ENCODE measurements at places on chromosomes 7 and 10.

- no peak for DNase-seq
Measured at GRCh38 chr10:125172694-125173093, 12.3 kb upstream of the CTBP2 start.

- DNase-seq: no peak
Measured at GRCh38 chr7:35508623-35509400, 186.1 kb downstream of the HERPUD2 start.

- no peak for DNase-seq
Measured at GRCh38 chr10:78339251-78339650, 305.6 kb downstream of the RPS24 start.

GRCh38 chr10:74029943-74030342, 32.0 kb downstream of the VCL start:
- DNase-seq: no peak

DNA sequence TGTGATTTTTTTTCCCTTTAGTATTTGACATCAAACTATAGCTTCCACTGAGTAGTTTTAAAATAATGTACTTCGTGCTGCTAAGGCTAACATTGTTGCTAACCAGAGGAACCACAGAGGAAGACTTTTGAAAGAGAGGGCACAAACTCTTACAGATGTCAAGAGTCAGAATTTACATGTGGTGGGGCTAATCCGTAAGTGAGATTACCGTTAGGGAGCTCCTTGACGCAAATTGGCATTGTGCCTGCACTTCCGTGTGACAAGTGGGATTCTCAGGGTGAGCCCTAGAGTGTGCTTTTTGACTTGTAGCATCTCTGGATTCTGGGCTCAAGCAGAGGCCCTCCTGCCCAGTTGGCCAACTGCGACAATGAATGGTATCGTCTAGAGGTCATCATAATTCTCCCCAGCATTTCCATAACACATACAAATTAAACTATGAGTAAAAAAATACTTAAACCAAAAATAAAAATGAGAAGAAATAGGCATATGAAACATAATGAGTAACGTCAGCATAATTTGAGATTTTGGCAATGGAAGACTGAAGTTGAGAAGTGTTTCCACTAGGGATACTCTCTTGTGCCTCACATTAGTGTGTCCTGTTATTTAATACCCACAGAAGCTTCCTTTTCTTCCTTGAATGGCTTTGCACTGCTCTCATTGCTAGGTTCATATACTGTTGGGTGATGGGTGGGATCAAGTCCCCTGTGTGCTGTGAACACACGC, 164.0 kb downstream of the SDK1 start:
- DNase-seq: no peak

GRCh38 chr10:79883986-79884385, 57.4 kb downstream of the NUTM2E start:
- DNase-seq: no peak

GRCh38 chr10:121592155-121592890, 5.9 kb downstream of the FGFR2 start:
- no peak for DNase-seq

GRCh38 chr10:124589491-124590041, 127.9 kb downstream of the LHPP start:
- DNase-seq: no peak

- peak; percentile 15 for DNase-seq
Measured at GRCh38 chr7:85065888-85066485, 120.9 kb downstream of the SEMA3D start.

- peak; percentile 44 for DNase-seq
Measured at GRCh38 chr7:155258226-155258560, 39.5 kb upstream of the INSIG1 start.

- DNase-seq: no peak
Measured at GRCh38 chr10:63238501-63238900, 105.4 kb downstream of the NRBF2 start.

- DNase-seq: no peak
Measured at GRCh38 chr10:125928928-125929585, 32.7 kb downstream of the FANK1 start.

DNA sequence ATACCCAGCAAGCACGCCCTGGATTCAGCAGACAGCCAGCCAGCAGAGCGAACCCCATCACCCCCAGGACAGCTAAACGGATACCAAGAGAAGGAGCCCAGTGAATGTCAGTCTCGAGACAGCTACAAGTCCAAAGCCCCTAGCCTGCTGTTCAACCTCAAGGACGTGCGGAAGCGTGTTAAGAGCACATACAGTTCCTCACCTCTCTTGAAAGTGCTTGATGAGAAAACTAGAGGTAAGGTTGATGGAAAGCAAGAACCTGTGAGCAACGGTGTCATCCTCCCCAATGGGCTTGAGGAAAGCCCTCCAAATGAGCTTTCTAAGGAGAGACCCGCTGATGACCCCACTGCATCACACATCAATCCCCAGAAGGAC, 24.9 kb downstream of the C10orf71 start:
- no peak for DNase-seq

GRCh38 chr10:116880716-116881482, 31.6 kb downstream of the ENO4 start:
- DNase-seq: no peak

DNA sequence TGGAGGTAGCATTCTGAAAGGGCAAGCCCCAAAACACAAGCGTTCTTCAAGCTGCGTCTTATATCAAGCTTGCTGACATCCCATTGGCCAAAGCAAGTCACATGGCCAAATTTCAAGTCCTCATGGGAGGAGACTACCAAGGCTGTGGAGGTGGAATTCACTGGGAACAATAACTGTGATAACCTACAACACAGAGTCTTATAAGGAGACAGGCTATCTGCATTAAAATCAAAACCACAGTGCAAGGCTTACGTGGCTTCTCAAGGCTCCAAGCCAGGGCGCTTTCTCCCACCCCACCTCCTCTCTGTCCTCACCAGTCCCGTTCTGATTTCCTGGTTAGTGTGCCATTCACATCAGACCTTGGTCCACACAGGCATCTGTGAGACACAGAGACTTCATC, 39.4 kb downstream of the ADRB1 start:
- no peak for DNase-seq

DNA sequence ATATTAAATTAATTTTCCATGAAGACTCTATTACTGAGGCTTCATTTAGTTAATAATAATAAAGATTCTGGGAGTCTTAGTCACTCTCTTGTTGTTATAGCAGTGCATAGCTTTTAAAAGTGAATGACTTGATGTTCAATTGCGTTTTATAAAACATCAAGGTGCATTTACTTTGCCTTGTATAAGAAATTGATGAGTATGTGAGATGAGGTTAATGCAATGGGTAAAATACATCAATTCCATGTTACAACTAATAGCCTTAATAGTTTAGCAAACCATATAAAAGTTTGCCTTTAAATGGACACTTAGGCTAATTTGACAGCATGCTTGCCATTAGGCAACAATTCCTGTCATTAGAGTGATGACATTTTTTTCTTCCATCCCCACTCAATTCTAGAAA, 173.6 kb upstream of the TEX47 start:
- DNase-seq: no peak

- DNase-seq: no peak
Measured at GRCh38 chr7:79872176-79872575, 262.5 kb upstream of the GNAI1 start.

DNA sequence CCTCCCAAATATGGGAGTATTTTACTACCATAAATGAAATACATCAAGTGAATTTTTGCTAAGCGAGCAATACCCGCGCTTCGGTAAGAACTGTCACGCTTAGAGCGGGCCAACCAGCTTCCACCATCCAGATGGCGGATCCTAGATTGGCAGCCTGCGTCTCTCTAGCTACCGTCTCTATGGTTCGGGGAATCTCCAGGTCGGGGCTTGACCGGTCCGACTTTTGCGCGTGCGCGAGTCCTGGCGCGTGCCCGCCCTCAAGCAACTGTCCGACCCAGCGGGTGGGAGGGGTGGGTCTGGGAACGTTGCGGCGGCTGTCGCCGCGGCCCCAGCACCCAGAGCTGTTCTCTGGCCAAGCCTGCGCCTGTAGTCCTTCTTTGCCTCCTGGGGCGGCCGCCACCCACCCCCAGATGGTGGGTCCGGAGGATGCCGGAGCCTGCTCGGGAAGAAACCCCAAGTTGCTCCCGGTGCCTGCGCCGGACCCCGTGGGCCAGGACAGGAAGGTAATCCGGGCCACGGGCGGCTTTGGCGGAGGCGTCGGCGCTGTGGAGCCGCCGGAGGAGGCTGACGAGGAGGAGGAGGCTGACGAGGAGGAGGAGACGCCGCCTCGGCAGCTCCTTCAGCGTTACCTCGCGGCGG, at the start of gene TBC1D12:
TSS of gene TBC1D12 (plus strand) at position 338 of the 639 bp plus-strand sequence. CDS start at position 411, 73 bp downstream.
- DNase-seq: peak; percentile 83

DNA sequence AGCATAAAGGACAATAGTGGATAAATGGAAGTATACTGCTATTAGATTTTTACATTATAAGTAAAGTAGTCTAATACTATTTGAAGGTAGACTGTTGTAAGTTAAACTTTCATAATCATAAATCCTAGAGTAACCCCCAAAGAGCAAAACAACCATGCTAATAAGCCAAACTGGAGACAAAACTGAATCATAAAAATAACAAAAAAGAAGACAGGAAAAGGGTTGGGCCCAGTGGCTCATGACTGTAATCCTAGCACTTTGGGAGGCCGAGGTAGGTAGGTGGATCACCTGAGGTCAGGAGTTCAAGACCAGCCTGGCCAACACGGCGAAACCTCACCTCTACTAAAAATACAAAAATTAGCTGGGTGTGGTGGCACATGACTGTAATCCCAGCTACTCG, 9.7 kb downstream of the CACUL1 start:
- no peak for DNase-seq

DNA sequence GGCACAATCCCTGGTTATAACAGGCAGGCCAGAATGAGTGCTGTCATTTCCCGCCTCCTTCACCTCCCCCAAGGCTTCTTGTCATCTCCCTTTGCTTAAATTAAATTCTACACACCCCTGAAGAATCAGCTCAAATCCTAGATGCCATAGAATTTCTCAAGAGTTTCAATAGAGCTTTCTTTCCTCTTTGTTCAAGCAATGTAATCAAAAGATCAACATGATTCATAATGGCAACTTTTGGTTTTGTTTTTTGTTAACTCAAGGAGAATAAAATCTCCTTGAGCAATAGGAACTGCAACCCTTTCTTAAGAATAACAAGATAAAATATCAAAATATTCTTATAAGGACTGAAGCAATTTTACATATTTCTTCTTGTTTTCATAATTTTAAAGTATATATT, 180.8 kb upstream of the CDK1 start:
- no peak for DNase-seq

DNA sequence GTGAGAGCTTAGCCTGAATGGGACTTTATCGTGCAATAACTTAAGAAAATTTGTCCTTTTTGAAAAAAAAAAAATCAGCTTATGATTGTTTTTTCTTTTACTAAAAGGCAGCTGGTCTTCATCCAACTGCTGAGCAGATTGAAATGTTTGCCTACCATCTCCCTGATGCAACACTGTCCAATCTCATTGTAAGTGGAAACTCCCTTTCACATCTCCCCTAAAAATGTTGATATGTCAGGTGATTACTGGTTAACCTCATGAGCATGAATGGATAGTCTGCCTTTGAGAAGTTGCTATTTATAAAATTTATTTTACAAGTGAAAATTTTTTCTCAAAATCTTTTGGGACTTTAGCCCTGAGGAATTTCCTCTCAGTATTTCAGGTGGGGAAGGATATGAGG, 17.8 kb upstream of the HKDC1 start:
- DNase-seq: no peak

DNA sequence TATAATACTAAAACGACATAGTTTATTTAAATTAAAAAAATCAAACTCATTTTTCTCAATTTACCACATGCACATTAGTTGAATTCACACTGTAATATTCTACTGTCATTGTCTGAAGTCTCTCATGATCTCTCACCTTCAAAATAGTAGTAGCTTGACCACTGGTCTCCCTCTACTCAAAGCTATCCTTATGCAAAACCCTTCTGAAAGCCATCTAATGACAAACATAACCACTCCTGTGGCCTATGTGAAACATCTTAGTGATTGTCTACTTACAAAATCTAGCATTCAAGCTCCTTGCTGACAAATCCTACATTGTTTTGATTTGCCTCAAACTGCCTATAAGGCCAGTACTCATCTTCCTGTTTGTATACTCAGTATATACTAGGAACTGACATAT, 606.0 kb upstream of the GHITM start:
- DNase-seq: no peak
